Frontal cortex (tissue), 4 donors: ENCODE measurements at places on chromosomes 5 and 9. TPM values are rescaled to one million over a fixed set of nuclear protein-coding genes. Genes with fewer than 3 reads are reported as not detected.
A peak's percentile ranks its signal among the peaks of the same experiment; 100 is the strongest.

Gene HTR1A
- 20.4 TPM for total RNA-seq

GRCh38 chr9:109852556-109852955 is 72.6 kb downstream of the PALM2AKAP2 start:
- no peak for DNase-seq

Gene SPATA31A3
- total RNA-seq, result not detected

DNA sequence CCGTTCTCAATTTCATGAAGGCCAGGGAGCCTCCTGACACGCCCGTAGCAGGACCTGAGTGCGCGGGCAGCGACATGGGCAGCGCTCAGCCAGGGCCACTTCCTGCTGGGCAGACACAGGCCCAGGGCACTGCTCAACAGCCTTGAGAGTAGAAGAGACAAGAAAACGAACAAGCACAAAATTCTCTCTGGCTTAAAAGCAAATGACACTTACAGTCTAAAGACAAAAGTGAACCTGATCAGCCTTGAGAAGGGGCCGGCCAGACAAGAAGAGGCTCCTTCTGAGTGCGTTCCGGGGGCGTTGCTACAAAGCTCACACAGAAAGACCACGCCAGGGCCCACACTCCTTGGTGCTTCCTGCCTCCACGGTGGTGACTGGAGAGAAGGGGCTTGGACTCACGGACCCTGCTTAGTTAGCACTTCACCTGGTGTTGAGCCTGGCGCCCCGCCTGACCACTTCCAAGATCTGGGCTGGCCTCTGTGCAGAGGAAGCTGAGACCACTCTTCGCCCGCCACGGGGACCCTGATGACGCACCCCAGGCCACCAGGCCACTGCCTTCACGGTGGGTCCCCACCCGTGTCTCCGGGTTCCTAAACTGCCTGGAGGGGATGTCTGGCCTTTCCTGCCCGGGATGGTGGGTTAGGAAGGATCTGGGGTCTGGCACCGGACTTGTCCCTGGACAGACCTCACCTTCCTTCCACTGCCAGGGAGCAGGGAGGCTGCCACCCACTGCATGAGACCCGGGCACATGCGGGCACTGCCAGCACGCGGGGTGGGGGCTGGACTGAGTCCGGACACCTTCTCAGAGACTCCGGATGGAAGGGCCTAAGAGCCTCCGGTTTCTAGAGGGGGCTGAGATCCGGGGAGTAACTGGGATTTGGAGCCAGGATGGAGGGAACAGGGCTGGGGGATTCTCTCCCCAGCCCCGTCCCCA is 1.3 kb downstream of the SLC12A7 start:
- no peak for DNase-seq

Gene GFI1B
- 0.41 TPM for total RNA-seq

GRCh38 chr5:111836426-111836825 is 79.4 kb upstream of the NREP start:
- DNase-seq, result no peak

DNA sequence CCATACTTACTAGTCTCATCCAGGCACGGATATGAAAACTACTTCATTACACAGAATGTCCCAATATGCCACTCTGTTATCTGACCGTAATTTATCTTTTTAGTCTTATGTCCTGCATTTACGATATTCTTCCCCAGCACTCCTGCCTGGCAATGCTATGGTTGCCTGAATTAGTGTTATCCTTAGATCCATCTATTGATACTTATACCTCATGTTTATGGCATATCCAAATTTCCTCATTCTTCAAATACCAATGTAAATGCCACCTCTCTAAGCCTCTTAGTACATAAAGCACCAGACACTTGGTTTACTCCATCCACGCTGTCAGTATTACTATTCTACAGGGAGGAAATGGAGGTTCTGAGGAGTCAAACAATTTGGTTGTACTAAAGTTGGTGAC is 507.8 kb upstream of the NMUR2 start:
- DNase-seq, result no peak

DNA sequence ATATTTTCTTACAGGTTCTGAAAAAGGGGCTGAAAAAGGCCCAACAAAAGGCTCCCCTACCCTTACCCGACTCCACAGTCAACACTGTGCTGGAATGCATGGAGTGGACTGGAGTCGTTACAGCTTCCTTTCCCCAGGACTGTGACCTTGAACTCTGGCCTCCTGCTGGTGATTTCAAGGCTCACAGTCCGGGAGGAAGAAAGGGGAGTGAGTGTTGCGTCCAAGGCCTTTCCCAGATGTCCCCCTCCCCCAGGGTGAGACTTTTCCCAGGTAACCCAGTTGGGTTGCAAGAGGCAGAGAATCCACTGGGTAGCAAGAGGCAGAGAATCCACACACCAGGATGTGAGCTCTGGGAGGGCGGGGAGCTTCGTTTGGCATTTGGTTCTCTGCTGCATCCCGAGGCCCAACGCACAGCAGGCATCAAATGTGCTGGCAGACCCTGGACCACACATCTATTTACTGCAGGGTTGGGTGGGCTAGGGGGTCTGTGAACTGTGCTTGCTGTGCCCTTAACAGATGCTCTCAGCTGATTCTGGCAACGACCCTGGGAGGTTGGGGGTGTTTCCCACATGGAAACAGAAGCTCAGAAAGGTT is 37.5 kb downstream of the FABP6 start:
- DNase-seq, result no peak

DNA sequence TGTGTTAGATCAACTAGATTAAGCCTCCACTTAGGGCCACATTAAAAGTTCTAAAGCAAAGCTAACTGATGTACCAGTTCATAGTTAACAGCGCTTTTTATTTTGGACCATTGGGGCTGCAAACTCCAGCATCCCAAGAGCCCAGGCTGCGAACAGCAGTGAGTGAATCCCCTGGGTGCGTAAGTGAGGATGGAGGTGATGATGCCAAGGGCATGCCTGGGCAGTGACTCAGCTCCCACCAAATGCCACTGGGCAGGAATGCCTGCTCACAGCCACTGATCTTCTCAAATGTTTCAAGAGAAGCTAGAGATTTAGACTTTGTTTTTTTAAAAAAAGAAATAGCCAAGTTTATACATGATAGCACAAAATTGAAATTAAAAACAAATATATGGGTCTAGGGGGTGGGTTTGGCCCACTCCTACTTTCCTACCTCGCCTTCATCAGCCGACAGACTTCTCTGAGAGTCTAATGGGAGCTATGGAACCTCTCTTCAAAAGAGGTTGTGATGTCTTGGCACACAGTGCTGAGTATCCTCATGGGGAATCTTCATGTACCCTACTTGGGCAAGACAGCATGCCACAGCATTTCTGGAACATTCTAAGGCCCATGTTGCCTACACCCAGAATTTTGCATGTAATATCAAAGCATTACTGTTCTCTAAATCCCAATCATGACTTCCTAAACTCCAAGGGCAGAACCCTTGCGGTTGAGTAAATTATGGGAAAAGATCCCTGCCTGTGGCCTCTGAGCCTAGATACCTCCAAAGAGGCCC is 398.1 kb downstream of the EBF1 start:
- no peak for DNase-seq

DNA sequence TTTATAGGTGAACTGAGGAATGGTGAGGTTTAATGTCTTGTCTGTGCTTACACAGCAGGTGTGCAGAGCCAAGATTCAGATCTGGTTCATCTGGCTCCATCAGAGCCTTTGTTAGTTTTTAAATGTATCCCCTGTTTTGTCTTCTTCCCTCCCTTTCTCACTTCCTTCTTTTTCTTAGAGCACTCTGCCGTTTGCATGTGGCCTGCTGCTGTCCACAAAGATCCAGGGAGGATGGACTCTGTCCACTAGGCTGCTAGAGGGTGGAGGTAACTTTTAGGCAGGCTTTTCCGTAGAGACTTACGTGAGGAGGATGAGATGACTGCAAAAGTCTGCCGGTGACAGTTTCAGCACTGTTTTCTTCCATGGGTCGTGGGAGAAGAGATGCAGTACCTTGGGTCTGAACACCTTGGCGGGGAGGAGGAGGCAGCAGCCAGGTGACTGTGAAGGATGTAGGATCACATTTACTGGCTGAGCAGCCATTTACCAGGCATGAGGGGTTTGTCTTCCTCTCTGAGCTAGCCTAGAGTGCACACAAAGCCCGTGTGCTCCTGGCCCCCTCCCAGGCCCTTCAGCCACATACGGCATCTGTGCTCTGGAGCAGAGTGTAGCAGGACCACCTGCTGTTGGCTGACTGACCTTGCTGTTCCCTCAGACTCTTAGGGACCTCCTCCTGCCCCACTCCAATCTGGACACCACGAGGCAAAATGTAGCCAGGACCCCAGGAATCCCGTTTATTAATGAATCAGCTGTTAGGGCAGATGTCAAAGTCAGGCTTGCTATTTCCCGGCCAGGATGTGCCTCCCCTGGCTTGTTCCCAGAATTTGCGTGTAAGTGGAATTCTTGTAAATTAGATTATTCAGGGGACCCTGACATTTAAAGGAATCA is 1.8 kb downstream of the NTMT1 start:
- DNase-seq, result no peak

DNA sequence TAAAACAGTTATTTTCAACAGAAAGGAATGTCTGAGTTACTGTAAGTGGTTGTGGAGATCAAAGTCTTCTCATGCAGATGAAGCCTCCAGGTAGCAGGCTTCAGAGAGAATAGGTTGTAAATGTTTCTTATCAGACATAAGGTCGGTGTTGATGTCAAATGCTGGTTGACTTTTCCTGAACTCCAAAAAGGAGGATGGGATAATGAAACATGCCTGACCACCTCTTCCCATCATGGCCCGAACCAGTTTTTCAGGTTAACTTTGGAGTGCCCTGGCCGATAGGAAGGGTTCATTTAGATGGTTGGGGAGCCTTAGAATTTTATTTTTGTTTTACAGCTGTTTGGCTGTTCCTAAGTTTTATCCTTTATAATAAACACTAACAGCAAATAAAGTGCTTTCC is 478.4 kb downstream of the ACTL7B start:
- DNase-seq, result no peak

DNA sequence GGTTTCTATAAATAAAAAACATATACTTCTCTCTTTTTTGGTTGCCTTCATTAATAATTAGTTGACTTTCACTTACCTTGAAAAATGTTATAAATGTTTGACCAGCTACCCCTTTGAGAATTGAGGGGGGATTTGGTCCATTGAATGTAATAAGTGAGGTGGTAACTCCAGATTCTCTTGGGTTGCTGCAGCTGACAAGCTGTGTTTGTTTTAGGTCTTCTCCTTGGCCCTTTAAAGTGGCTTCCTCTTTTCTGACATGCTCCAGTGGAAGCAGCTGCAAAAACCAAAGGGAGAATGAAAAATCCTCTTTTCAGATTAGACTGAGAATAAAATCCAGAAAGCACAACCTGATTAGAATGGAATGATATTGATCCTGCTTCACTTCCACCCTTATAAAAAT is 410.5 kb downstream of the TMEM38B start:
- no peak for DNase-seq

- no peak for DNase-seq
Measured at GRCh38 chr5:98999631-99000030, 70.8 kb upstream of the CHD1 start.

Gene TMC1
- 0.82 TPM for total RNA-seq

GRCh38 chr9:128428644-128429512 is 8.2 kb downstream of the CERCAM start:
- no peak for DNase-seq

GRCh38 chr9:103407260-103407659 is 412.1 kb downstream of the CYLC2 start:
- DNase-seq, result no peak

DNA sequence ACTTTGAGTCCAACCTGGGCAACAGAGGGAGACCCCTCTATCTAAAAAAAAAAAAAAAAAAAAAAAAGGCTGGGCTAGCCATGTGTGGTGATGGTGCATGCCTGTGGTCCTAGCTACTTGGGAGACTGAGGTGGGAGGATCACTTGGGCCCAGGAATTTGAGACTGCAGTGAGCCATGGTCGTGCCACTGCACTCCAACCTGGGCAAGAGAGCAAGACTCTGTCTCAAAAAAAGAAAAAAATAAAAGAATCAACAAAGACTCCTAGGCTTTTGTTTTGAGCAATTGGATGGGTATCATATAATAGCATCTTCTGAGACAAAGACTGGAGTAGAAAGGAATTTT is 481.7 kb upstream of the PAPPA start:
- DNase-seq, result no peak

DNA sequence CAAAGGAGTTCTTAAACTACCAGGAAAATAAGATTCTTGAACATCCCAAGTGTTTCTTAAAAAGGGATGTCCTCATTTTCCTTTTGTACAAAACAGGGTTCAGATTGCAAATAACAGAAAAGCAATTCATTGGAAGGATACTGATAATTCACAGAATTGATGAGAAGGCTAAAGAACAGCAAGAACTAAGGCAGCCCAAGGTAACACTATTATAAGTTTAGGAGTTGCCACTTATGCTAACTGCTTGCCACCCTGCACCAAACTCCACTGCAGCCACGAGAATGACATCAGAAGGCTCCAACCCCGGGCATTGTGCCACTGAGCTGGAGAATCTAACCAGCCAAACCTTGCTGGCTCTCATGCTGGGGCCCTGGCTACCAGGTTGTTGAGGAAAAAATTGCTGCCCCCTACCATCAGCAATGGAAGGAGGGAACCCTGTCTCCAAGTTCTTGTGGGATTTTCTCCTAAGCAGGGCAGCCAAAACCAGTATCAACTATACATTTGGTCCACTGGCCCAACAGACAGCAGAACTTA is 123.4 kb downstream of the ARL15 start:
- no peak for DNase-seq

Gene PDE8B
- total RNA-seq, result 7.3 TPM

- no peak for DNase-seq
Measured at GRCh38 chr5:35023391-35024178, 24.2 kb downstream of the AGXT2 start.

Gene NEUROG1
- 0.41 TPM for total RNA-seq

- no peak for DNase-seq
Measured at GRCh38 chr9:116243708-116244107, 90.1 kb downstream of the PAPPA start.

Gene LRRC70
- 3.7 TPM for total RNA-seq

GRCh38 chr9:14542071-14542470 is 151.2 kb downstream of the ZDHHC21 start:
- DNase-seq, result no peak

DNA sequence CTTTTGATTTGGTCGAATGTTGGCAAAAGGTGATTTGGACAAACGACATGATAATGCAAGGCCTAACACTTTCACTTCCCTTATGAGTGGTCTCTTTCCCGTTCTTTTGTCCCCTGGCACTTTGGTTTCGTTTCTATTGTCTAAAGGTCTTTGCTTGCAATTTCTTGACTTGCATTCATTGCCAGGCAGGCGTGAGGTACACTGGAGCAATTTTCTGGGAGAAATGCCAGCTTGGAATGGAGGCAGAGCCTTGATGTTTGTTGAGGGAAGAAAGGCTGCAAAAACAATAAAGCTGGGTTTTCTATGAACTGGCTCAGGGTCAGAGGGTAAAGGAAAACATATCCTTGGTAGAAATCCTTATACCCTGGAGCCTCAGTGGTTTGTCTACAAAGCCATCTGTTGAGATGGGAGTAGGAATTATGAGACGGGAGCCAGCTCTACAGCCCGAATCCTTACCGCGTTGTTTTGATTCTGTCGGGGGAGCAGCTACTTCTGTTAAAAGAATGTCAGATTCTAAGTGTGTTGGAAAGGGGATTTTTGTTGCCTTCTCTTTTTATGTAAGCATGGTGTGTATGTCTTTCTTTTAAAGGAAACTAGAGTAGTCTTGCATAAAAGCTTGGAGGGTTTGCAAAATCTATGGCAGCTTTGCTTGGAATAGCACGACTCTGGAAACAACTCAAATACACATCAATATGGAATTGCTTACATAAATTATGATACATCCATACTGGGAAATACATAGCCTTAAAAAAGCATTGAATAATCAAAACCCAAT is 158.9 kb downstream of the RMI1 start:
- peak; percentile 40 for DNase-seq

GRCh38 chr9:5580650-5581049 is 48.3 kb upstream of the RIC1 start:
- no peak for DNase-seq

Gene SLC4A9
- total RNA-seq, result under 0.01 TPM

Gene TAS2R1
- total RNA-seq, result not detected
